ENCODE measurements at places on chromosomes 11 and 22.

DNA sequence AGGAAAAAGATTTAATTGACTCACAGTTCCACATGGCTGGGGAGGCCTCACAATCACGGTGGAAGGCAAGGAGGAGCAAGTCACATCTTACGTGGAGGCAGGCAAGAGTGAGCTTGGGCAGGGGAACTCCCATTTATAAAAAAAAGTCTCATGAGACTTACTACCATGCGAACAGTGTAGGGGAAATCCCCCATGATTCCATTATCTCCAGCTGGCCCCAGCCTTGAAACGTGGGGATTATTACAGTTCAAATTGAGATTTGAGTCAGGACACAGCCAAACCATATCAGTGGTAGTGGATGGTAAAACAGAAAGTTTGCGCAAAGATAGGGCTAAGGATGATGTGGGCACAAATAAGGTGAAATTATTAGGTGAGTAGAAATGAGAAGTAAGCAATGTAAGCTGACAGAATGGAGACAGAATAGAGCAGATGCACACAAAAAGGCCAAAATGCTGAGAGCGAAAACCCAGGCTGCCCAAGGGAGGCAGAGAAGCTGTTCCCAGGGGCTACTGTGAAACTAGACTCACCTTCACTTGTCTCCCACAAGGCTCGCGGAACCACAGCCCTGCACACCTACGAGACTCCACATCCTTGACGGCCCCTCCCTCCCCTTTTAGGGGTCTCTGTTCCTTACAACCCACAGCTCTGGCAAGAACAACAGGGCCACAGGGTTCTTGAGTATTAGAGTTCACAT lies 377.6 kb downstream of the CADM1 start:
- no peak overlapping the region for H3K4me3 ChIP-seq
- H3K27ac ChIP-seq = no peak overlapping the region
- H3K36me3 ChIP-seq = peaks cover 8% of the 10 kb centered on the region
- no peak for DNase-seq
- no peaks in the 10 kb centered on the region for H3K27me3 ChIP-seq

- DNase-seq = no peak
- peaks cover 33% of the 10 kb centered on the region for H3K27me3 ChIP-seq
- H3K4me3 ChIP-seq = no peak overlapping the region
- no peaks in the 10 kb centered on the region for H3K36me3 ChIP-seq
- peaks cover 30% of the 10 kb centered on the region for H3K4me1 ChIP-seq
Observed at GRCh38 chr22:49650336-49651241, 177.1 kb downstream of the BRD1 start.

GRCh38 chr11:126113515-126113957 lies 50.9 kb upstream of the CDON start:
- no peak overlapping the region for H3K27ac ChIP-seq
- DNase-seq = no peak
- peaks cover 19% of the 10 kb centered on the region for H3K27me3 ChIP-seq

DNA sequence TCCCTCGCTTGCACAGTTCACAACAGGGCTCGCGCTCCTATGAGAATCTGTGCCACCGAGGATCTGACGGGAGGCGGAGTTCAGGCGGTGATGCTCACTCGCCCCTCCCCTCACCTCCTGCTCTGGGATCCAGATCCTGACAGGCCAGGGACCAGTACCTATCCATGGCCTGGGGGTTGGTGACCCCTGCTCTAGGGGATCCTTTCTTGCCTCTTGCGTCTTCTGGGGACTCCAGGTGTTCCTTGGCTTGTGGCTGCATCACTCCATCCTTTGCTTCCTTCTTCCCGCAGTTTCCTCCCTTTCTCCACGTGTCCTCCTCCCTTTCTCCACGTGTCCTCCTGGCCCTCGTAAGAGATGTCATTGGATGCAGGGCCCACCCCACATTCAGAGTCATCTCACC lies 30.6 kb upstream of the KRTAP5-7 start:
- peaks cover 68% of the 10 kb centered on the region for H3K36me3 ChIP-seq
- peak overlapping the region; percentile 75 for H3K27ac ChIP-seq
- no peak for DNase-seq
- H3K27me3 ChIP-seq = no peaks in the 10 kb centered on the region
- no peak overlapping the region for H3K4me3 ChIP-seq

GRCh38 chr11:57815476-57815875 lies 53.9 kb downstream of the CTNND1 start:
- H3K27me3 ChIP-seq = no peaks in the 10 kb centered on the region
- H3K36me3 ChIP-seq = peaks cover 69% of the 10 kb centered on the region
- no peak overlapping the region for H3K27ac ChIP-seq
- H3K4me1 ChIP-seq = no peaks in the 10 kb centered on the region
- no peak for DNase-seq

- no peak overlapping the region for H3K27ac ChIP-seq
- DNase-seq = no peak
- H3K4me3 ChIP-seq = no peak overlapping the region
- peaks cover 34% of the 10 kb centered on the region for H3K36me3 ChIP-seq
- H3K4me1 ChIP-seq = peaks cover under 1% of the 10 kb centered on the region
- no peaks in the 10 kb centered on the region for H3K27me3 ChIP-seq
Observed at GRCh38 chr11:14634813-14635212, 8.8 kb upstream of the PDE3B start.

DNA sequence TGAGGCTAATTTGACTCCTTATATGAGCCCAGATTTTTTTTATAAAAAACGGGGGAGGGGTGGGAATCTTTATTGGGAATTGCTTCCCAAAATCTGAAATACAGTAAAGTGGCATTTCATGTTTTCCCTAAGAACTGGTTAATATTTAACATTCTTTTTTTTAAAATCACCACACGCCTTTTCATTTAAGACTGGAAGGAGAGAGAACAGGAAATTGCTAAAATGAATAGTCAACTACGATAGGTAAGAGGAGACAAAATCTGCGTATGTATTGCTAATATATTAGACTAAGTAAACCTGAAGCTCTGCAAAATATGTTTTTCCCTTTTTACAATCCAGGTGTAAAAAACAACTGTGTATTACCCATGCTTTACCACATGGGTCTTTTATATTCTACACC lies 57.0 kb downstream of the SOX6 start:
- no peak for DNase-seq
- H3K4me3 ChIP-seq = no peak overlapping the region
- H3K36me3 ChIP-seq = no peaks in the 10 kb centered on the region
- H3K27me3 ChIP-seq = no peaks in the 10 kb centered on the region
- H3K4me1 ChIP-seq = peaks cover 36% of the 10 kb centered on the region

DNA sequence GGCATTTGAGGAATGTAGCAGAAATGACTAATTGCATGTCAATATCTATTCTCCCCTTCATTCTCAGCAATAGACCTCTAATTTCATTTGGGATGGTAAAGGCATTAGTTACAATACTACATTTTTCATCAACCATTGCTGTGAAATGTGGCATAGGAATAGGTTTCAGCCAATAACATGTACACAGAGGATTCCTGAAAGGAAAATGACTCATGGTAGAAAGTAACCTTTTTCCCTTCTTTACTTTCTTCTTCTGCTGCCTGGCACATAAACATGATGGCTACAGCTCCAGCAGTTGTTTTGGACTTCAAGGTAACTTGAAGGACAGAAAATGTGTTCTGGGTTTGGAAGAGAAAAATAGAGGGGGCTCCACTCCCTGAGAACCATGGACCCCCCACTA lies 231.8 kb upstream of the CTSC start:
- H3K36me3 ChIP-seq = no peaks in the 10 kb centered on the region
- no peak overlapping the region for H3K4me3 ChIP-seq
- H3K27ac ChIP-seq = no peak overlapping the region
- H3K27me3 ChIP-seq = peaks cover 7% of the 10 kb centered on the region
- H3K4me1 ChIP-seq = no peaks in the 10 kb centered on the region
